ENCODE measurements at places on chromosomes 5 and 9.

DNA sequence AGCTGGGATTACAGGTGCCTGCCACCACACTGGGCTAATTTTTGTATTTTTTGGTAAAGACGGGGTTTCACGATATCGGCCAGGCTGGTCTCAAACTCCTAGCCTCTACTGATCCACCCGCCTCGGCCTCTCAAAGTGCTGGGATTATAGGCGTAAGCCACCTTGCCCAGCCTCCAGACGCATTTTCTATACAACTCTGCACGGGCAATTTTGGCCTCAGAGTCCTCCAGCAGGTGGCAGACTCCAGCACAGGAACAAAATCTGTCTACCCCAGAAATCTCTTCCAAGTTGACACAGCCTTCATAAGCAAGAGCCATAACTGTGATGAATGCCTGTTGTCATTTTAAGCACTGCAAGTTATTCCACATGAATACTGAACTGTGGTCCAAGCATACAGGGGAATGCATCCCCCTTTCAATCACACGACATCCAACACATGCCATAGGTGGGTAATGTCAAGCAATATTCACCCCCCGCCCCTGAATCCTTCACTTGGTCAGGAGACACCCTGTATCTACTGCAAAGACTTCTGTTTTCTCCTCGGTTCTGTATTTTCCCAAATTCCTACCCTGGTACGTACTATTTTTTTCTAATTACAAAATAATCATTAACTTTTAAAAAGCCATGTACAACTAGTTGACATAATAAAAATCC, 50.8 kb downstream of the ALDH7A1 start:
- DNase-seq = peak; percentile 40

- no peak for DNase-seq
Observed at GRCh38 chr5:67426961-67427849, 230.6 kb upstream of the CD180 start.

DNA sequence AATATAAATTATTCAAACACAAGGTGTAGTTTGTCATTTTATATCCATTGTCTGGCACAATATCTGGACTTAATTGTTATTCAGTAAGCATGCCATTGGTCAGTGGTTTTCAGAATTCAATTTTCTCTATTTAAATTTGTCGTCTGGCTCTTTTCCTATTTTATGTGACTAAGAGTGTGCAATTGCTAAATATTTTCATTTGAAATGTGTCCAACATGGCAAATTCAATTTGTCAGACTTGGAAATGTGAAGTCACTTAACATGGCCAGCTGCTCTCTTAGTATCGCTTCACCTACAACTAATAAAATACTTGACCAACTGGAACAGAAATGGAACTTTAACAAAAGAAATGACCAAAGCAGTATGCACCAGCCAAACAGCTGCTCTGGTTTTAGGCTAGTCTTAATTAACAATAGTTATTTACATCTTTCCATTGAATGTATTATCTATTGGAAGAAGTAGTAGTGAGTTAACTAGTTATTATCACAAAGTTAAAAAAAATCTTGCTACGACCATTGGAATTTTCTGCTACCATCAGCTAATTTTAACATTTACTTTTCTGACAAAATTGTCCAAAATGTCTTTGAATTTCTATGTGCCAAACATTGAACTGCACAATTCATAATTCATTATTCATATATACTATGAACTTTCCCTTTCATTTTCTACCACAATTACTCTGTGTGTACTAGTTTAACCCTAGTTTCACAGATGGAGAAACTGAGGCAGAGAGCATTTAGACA, 720.7 kb upstream of the FAM174A start:
- no peak for DNase-seq

GRCh38 chr9:26975728-26976707, 19.8 kb downstream of the IFT74 start:
- DNase-seq = no peak

DNA sequence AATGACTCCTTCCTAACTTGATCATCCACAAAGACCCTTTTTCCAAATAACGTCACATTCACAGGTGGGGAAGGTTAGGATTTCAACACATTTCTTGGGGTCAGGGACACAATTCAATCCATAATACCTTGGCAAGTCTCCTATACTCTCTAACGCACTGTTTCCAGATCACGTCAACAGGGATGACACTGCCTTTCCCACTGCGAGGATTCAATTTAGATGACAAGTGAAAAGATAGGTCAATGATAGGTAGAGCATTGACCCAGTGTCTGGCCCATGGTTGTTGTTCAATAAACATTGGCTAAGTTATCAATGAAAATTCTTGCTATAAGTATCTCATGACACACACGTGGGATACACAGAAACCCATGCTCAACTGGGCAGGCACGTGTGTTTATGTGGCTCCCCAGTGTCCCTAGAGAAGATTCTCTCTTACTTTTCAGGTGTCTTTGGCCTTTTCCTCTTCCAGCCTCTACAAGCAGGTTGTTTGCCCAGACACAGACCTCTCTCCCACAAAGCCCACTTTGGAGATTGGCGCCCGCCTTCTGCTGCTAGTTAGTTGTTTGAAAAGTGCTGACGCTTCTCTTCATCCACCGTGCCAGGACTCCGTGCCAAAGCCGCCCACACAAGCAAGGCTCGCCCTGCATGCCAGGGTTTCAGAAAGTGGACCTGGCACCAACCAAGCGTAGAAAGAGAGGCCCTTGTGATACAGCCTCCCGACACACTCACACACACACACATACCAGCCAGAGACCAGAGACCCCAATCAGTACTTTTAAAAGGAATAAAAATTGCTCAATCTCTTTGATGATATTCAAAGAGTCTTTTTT, 594.5 kb downstream of the BNC2 start:
- DNase-seq = no peak

GRCh38 chr5:132385326-132386105, 16.0 kb downstream of the SLC22A5 start:
- DNase-seq = peak; percentile 63

DNA sequence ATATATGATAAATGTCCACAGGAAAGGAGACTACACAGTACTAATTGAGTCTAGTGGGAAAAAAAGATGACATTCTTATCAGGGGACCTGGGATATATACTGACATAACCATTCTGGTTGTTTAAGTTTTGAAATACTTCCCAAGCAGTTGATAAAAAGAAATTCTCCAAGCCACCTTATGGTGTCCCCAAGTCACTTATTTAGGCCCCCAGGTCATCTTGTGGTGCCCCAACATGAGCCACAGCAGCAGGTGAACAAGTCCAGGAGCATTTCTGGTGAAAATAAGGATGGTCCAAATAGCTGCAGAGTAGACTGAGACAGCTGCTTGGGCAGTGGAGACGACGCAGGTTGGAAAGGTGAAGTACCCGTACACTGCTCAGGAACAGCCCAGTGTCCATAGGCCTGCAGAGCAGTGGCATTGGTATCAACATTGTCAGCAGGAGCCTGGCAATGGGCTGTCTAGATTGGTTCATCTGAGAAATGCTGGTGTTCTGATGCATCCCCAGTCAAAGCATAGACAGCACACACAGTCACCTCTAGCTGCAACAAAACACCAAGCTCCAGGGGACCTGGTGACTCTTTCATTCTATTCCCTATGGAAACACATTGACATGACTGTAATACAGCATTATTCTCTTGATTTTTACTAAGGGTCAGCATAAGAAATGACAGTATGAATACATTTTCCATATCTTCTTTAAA, 430.6 kb downstream of the NR2F1-AS1 start:
- DNase-seq = no peak

- DNase-seq = no peak
Observed at GRCh38 chr9:95093586-95093985, 223.9 kb downstream of the FANCC start.

- no peak for DNase-seq
Observed at GRCh38 chr5:96605144-96605837, 56.9 kb upstream of the CAST start.

DNA sequence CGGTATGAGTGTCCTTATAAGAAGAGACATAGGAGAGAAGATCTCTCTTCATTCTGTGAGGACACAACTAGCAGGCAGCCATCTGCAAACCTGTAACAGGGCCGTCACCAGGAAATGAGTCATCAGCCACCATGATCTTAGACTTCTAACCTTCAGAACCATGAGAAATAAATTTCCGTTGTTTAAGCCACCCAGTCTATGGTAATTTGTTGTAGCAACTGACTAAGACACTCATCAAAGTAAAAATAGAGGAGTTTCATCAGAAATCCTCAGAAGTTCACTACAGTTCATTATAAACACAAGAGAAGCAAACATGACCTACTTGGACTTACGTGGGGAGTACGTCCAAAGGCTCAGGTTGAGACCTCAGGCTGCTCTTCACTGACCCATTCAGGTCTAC, 357.7 kb downstream of the SEMA5A start:
- no peak for DNase-seq

DNA sequence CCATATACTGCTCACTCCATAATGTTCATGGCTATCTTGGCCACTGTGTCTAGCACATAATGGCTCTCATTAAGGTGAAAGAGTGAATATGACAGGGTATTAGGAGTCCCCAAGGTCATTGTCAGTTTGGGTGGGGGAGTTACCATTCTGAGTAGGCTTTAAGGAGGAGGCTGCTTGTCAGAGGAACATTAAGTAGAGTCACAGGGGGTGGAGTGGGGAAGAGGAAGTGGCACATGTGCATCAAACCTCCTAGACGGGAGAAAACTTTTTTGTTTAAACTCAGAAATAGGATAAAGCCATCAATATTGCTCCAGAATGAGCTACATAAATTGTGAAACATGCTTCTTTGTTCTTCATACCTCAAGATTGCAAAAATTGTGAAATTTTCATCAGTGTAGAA, 45.5 kb downstream of the DAB2IP start:
- no peak for DNase-seq

DNA sequence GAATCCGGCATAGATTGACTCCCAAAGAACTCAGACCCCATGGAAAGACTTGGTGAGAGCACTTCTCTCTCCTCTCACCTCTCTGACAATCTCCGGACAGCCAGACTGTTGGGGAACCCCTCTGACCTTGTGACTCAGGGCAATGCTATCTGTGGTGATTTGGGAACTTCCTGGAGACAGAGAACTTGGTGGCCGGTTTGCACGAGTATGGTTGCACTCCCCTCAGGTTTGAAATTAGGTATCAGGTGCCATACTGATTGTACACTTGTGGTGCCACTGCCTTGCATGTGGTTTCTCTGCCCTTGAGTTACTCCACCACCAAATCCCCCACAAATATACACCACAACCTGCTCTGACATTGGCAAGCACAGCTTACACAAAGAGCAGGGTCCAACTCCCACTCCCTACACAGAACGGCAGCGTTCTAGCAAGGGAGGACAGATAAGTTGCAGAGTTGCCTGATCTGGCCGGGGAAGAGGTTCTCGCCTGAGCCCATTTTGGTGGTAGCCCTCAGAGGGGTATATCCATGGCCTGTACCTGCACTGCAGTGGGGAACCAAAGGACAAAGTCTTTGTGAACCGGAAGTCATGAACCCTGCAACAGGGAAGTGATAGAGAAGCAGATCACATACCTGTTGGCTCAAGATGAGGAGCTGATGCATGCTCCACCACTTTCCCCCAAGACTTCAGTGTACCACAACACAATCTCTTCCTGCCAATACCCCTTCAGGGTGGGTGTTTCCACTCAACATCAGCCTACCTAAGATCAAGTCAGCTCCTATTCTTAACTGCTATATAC, 255.1 kb downstream of the MCTP1 start:
- no peak for DNase-seq
